NCI-H1105 (cell line): ENCODE measurements at places on chromosomes 3 and 15.

- DNase-seq = no peak
Measured at GRCh38 chr3:110788794-110789193, 282.8 kb upstream of the NECTIN3 start.

GRCh38 chr3:148896062-148896461 is 31.0 kb downstream of the CPA3 start:
- no peak for DNase-seq

- DNase-seq = peak; percentile 6
Measured at GRCh38 chr3:158802409-158803268, 785 bp downstream of the MFSD1 start.

GRCh38 chr3:129606636-129607390 is at the start of gene PLXND1:
Gene PLXND1, minus strand, starts transcription at chr3:129606676. Its CDS starts 37 bp downstream, at chr3:129606639.
- peak; percentile 72 for DNase-seq

DNA sequence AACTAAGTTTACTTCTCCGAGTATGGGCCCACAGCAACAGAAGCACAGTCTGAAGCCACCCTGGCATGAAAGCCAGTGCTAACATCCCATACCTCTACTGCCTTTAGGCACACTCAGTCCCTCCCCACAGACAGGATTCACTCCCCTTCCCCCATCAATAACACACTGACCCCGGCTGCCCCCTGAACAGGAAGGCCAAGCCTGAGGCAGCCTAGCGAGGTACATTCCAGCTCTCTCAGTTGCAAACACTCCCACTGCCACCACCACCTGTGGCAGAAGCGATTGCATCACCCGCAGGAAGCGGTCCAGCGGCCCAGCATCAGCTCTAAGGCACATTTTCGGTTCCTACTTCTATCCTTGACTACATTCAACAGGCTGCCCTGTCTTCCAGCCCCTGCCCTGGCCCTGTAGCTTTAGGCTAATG is 7.0 kb upstream of the BMF start:
- DNase-seq = no peak

DNA sequence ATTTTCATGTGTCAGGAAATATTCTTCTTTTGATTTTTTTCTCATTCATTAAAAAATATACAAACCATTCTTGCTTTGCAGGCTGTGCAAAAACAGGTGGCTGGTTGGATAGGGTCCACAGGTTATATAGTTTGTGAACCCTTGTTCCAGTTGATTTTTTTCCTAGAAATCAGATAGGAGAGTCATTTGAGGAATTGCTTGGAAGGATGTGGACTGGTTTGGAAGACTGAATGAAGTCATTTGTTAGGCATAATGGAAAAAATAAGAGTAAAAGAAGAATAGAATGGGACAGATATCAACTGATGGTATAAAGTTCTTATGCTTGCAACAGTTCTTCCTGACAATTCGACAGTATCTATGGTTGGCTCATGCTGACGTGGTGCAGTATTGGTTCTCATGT is 189.4 kb downstream of the PTPRG start:
- DNase-seq = no peak

GRCh38 chr3:24242012-24242698 is 252.5 kb downstream of the THRB start:
- peak; percentile 35 for DNase-seq

GRCh38 chr15:99755692-99756409 is 22.6 kb upstream of the LYSMD4 start:
- peak; percentile 71 for DNase-seq

DNA sequence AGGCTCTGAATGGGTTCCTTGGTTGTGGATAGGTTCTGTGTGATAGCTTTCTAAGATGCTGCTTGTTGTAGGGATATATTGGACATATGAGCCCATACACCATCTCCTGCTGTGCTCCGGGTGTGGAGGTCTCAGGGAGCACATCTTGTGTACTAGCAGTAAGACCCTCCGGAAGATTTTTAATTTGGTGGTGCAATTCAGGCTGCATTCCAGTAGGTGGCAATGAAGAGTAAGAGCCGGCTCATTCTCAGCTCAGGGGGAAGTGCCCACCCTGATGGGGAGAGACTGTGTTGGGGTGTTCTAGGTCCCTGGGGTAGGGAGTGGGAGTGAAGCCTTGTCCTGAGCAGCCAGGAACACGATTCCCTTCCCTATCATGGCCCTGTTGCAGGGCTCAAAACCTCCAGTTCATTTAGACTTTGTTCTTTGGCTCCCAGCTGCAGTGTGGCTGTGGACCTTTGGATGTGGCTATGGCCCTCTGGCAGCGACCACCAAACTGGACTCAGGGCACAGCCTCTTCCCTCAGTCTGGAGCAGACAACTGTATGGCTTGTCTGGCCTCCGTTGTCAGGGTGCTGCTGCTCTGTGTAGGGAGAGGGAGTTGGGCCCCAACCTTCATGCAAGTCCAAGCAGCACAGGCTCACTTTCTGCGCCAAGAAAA is 104.7 kb downstream of the UNC13C start:
- no peak for DNase-seq
